ENCODE measurements at places on chromosomes 6 and 20.
A peak's percentile ranks its signal among the peaks of the same experiment; 100 is the strongest.

DNA sequence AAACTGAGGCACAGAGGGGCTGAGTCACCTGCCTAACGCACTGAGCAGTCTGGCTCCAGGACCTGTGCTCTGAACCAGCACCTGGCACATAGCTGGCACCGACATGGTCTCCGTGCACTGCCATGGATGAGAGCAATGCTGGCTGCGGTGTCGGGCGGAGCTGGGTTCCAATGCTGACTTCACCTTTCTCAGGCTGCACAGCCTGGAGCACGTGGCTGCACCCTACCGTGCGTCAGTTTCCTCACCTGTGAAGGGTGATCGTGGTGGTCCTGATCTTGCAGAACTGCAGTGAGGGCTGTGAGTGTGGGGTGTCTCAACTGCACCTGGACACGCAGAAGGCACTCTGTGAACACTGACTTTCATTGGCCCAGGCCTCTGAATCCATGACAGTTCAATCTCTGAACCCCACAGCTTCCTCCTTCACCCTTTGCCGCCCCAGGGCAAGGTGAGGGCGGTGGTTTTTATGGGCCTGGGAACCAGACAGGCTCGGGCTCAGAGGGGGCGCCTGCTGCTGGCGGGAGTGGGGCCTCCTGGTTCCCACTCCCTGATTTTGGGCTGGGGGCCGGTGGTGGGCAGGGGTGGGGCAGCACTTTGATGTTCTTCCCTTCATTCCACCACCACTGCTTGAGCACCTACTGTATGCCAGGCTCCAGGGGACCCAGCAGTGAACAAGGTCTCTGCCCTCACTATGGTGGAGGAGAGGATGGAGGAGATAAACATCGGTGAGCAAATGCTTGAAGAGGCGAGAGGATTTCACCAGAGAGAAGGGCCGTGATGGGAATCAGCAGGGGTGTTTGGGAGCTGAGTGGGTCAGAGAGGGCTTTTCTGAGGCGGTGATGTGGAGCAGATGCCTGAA, 102.9 kb downstream of the CEBPB start:
- DNase-seq: no peak

GRCh38 chr20:5584678-5585077, 165.5 kb upstream of the SHLD1 start:
- no peak for DNase-seq

DNA sequence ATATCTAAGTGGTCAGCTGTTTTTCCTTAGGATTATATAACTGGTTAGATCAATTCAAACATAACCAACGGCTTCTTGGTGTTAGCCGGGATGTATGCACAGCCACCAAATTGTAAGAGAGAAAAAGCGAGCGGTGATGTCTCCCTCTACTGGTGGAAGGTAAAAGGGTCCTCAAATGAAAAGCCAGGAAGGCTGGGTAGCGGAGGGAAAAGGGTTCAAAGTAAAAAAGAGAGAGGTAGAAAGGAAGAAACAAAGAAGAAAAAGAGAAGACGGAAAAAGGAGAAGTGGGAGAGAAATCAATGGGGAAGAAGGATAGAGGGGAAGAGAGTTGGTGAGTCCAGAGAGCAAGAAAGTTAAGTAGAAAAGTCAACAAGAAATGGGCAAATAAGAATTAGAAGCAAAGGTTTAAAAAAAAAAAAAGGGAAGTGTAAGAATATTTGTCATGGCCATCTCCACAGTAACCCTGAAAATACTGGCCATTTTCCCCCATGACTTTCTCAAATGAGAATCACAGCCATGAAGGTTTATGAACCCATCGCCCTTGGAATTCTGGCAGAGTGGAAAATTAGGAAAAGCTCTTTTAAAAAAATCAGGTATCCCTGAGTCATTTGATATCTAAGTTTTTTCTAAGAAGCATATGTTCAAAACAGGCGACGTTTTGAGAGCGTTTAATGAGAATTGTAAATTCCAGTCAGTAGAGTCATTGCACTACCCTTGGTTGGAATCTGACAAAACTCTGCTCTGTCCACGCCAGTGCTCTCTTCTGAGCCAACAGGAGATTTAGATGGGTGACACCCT, 155.6 kb upstream of the SNX9 start:
- DNase-seq: peak; percentile 87

- DNase-seq: peak; percentile 81
Measured at GRCh38 chr6:150395388-150396009, 26.7 kb downstream of the IYD start.

GRCh38 chr6:155648301-155648700, 192.7 kb upstream of the NOX3 start:
- DNase-seq: no peak
